Activated CD4-positive, alpha-beta T cell treated with anti-CD3 and anti-CD28 coated beads, Interleukin-2, Interleukin-6, amounts not matched to agents 100 ng/mL and 50 ng/mL, durations not matched to agents 16 hours and 8 hours (primary cell): ENCODE measurements at places on chromosomes 5 and 9.

DNA sequence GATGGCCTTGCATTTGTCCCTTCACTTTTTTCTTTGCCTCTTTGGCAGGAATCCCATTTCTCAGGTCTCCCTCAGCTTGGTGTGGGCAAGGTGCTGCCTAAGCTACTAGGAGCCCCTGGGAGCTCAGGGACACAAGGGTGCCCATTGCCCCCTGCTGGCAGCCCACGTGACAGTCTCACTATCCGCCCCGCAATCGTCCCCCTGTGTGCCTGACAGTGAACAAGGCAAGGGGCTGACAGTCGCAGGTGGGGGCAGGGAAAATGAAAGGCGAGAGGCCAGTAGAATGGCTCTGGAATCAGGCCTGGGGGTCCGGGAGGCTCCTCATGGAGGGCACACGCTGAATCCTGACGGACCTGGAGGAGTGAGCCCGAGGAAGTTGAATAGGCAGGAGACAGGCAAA is 2.0 kb upstream of the PCDH12 start:
- peak; percentile 36 for DNase-seq

DNA sequence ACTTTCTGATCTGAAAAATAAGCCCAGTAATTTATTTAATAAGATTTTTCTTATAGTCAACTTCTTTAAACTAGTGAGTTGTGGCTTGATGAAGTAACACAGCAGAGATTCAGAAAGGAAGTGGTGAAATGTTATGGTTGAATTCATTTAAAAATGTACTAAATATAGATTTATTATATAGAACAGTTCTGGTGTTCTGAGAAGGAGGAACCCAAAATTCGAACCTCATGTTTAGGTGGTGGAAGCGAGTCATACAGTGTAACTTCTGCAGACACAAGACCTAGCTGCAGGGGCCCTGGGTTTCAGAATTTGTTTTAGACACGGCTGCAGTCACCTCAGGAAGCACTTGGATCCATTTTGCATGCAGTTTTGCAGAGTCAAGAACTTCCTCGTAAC is 188.2 kb downstream of the TRIO start:
- DNase-seq, result peak; percentile 18

DNA sequence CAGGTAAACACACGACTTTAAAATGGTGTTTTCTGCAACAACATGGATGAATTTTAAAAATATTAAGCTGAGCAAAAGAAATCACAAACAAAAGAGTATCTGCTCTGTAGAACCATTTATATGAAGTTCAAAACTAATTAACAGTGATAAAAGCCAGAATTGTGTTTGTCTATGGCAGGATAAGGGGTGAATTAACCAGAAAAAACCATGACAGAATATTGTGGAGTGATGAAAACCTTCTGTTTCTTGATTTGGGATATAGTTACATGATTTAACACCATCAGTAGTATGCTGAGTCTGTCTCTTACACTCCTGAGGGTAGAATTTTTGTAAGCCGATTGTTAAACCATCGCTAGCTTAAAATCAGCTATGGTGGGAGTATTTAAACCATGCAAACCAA is 101.7 kb upstream of the ZNF366 start:
- no peak for DNase-seq

GRCh38 chr5:104540448-104540847 is 977.9 kb upstream of the NUDT12 start:
- no peak for DNase-seq

GRCh38 chr9:15300218-15300617 is 6.8 kb downstream of the TTC39B start:
- DNase-seq, result peak; percentile 13

- DNase-seq, result no peak
These were observed 109.9 kb upstream of the IL12B start for GRCh38 chr5:159440235-159440634.

DNA sequence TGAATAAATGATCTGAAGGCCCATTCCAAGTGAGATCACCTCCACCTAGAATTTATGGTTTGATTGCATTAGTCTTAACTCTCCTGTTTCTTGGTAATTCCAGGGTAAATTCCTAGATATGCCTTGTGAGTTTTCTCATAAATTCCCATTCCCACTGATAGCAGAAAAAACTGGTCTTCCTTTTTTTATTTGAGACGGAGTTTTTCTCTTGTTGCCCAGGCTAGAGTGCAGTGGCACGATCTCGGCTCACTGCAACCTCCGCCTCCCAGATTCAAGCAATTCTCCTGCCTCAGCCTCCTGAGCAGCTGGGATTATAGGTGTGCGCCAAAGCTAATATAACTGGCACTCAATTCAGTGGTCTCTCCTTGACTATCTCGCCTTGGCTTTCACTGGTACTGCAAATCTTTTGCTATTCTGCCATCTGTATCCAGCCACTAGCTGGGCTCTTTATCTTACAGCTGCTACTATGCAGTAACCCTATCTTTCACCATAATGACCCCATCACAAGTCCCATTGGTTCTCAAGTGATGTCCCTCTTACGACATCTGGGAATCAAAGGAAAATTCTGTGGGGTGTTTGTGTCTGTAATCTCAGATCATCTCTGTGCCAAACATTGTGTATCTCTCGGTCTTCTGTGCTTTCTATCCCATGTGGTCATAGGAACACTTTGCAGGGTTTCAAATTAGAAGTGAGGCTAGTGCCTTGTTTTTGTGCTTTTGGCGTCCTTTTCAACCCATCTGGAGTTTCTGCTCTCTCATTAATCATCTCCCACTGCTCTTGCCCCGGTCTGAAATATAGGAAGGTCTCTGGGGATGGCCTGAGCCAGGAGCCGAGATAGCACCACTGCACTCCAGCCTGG is 14.4 kb downstream of the HNRNPK start:
- DNase-seq, result no peak

DNA sequence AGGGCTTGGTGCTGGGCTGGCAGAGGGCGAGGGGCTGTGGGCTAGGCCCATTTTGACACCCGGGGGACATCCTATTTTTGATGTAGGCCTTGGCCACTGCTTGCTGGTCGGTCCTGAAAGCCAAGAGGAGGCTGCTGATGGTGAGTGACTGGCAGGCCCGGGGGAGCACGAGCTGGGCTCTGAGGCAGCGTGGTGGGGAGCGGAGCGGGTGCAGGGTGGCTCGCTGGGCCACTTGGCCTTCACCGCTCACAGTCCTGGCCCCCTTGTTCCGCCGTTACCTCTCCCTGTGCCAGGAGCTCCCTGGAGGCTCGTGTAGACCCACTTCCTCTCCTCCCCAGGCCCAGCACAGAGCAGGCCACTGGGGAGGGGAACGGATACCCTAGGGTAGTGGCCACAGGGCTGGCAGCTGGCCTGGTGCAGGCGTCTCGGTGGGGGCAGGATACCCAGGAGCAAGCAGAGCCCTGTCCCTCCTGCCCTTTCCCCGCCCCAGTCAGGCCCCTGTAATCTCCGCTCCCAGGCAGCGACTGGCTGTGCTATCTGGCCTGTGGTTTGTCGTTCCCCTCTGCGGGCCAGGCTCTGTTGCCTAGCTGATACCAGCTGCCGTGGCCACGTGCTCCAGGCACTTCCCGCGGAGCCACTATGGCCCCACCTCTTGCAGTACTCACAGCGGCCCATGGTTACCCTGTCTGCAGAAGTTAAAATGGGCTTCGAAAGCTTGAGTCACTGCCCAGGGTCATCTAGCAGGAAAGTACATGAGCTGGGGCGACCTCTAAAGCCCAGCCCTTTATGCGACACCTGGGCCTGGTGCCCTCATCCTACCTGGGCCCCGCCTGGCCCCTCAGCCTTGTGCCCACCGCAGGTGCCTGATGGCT is 11.7 kb upstream of the DOLPP1 start:
- DNase-seq, result peak; percentile 56

- DNase-seq, result no peak
These were observed 928 bp upstream of the PCDHGC4 start for GRCh38 chr5:141483902-141484301.

GRCh38 chr9:92648474-92648971 is 21.4 kb downstream of the IPPK start:
- no peak for DNase-seq

GRCh38 chr5:52705720-52706119 is 82.0 kb upstream of the ITGA1 start:
- no peak for DNase-seq

GRCh38 chr9:116767219-116767618 is 80.1 kb downstream of the TRIM32 start:
- no peak for DNase-seq
